ENCODE measurements at places on chromosomes 3 and 15.

- no peak for DNase-seq
Measured at GRCh38 chr3:34301313-34301712, 502.9 kb downstream of the PDCD6IP start.

DNA sequence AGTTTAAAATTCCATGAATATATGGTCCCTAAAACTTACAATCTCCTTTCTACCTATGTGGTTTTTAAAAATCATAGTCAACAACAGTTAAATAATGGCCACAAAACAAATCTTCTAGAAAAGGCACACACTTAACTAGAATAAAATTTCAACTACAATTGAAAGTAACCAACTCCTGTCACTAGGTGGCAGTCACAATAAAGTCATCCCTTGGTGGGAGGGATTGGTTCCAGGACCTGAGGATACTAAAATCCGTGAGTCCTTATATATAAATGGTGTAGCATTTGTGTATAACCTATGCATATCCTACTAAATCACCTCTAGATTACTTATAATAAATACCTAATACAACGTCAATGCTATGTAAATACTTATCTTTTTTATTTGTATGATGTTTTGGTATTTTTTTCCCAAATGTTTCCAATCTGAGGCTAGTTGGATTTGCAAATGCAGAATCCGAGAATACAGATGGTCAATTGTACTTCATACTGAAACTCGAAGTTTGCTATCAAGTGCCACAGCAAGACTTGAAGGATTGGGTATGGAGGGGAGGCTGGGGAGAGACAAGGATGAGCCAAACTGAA, 172.6 kb downstream of the FMN1 start:
- no peak for DNase-seq

- no peak for DNase-seq
Measured at GRCh38 chr15:52379395-52380106, 83.9 kb upstream of the MYO5C start.

GRCh38 chr3:3606321-3606720, 192.9 kb upstream of the LRRN1 start:
- DNase-seq = no peak

DNA sequence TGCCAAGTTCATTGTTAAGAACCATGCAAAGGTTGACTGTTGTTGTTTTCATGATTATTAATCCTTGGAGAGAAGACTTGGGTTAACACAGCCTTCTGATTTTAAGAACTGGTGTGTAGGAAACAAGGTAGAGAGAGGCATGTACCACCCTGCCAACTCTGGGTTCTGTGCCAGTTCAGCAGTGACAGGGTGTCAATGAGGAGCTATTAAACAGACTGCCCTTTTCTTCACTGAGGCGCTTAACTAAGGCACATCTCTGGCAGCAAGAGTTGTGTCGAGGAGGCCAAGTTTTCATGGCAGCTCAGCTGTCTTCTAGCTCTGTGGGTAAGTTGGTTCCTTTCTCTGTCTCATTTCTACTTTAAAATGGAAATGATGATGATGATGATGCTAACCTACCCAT, 117.6 kb downstream of the FEZF2 start:
- DNase-seq = no peak

DNA sequence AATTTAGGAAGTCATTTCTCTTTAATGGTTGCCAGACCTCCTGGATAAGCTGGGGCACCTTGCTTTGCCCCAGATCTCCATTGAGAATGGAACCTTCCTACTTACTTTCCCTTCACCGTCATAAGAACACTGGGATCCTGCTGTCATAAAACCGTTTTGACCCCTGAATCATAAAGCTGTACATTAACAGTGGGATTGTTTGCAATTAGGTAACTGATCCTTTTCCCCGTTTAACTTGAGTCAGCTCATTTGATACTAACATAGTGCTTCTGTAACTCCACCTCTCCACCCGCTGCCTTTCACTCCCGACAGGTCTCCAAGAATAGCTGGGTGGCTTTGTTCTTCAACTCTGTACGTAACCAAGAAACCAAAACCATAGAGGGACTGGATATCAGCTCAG, 308.2 kb upstream of the WNT5A start:
- no peak for DNase-seq

GRCh38 chr15:71088155-71088554, 27.1 kb upstream of the THSD4 start:
- no peak for DNase-seq

DNA sequence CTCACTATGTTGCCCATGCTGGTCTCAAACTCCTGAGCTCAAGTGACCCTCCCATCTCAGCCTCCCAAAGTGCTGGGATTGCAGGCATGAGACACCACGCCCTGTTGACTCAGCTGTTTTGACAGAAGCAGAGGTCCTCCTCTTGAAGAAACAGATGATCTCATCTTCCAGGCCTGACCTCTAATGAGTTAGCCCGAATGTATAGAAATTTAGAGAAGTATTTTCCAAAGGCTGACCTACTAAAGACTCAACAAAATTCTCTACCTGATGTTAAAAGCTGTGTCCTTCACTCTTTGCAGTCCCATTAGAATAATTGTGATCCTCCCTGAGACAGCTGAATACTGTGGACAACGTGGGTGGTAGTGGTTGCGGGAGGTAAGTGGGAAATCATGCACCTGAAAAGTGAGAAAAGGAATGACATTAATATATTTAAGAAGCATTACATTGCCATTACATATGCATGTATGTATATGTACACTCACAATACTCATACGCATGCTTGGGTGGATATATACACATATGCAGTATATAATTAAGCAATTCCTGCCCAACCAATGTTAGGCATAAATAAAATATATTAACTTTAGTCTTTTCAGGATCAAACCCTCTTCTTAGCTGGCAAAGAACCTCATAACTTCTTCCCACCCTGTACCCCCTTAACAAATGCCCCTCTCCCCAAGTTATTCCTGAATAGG, 204.6 kb upstream of the NR2F2 start:
- no peak for DNase-seq

DNA sequence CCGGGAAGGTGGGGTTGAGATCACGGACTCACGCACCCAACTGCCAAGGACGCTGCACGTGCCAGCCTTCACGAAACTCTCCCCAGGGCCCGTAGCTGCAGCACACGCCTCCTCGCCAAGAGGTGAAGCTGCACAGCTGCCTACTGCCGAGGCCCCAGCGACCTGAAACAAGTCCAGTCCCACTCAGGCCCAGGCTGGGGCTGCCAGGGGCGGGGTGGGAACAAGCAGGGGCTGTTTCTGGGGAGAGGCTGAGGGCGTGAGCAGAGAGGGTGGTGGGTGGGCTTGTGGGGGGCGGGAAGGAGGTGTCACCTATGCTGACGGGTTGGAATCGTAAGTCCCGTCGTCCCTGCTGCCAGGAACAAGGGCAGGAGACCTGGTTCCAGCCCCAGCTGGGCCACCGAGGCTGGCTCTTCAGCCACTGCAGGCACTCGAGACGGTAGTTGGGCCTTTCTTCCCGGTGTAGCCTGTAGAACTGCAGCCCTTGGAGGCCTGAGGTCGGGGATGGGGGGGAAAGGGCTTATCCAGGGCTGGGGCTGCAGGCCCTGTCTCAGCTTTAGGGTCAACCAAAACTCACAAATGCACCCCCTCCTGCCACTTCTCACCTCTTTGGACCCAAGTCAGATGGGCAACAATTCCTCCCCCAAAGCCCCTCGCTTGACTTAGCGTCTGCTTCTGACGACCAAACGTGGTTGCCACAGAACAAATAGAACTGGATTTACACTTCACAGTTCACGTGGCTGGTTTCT, 44.4 kb downstream of the MUC20 start:
- DNase-seq = no peak

GRCh38 chr15:57118013-57118799, 199.8 kb downstream of the TCF12 start:
- no peak for DNase-seq

DNA sequence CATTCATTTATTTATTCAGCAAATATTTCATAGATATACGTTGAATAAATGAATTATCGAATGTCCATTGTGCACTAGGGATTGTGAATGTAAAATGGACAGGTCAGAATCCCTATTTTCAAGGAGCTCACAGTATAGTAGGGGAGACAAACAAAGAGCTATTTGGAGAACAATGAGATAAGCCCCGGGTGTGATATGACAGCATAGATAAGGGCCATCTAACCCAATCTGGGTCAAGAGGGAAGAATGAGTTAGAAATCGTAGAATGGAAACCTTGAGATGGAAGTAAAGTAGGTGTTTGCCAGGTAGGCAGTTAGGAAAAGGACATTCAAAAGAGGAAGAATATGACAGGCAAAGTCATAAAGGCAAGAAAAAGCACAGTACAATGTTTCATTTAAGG, 132.2 kb upstream of the GOLGA6L4 start:
- DNase-seq = no peak

- no peak for DNase-seq
Measured at GRCh38 chr15:65612616-65612946, 1.6 kb upstream of the INTS14 start.

GRCh38 chr3:46130631-46131310, 77.3 kb downstream of the CCR1 start:
- DNase-seq = no peak

- no peak for DNase-seq
Measured at GRCh38 chr3:110933821-110934426, 137.7 kb upstream of the NECTIN3 start.

DNA sequence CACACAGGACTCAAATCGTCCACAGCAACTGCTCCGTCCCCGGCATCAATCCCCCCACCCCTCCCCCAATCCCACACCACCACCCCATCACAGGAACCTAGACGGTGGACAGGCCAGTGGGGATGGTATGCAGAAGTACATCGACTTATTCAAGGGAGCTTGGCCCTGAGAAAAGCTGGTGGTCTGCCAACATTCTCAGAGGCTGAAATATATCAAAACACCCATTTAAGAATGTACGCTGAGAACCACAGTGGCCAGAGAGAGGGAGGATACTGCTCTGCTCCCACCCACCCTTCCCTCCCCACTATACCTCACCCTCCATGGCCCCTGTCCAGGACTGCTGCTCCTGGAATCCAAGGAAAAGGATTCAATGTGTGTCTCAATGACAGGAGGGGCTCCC, 12.4 kb upstream of the USP3 start:
- no peak for DNase-seq

GRCh38 chr15:36545467-36545992, 33.9 kb upstream of the CDIN1 start:
- DNase-seq = no peak

- no peak for DNase-seq
Measured at GRCh38 chr15:73767806-73768501, 14.8 kb upstream of the INSYN1 start.

- DNase-seq = no peak
Measured at GRCh38 chr3:30667280-30667651, 60.9 kb downstream of the TGFBR2 start.

All from activated CD8-positive, alpha-beta memory T cell treated with anti-CD3 and anti-CD28 coated beads for 1 hour (primary cell).